ENCODE measurements at places on chromosomes 6 and 20.
A peak's percentile ranks its signal among the peaks of the same experiment; 100 is the strongest.

GRCh38 chr20:18886756-18887155, 73.2 kb downstream of the SCP2D1 start:
- DNase-seq, result no peak

- DNase-seq, result no peak
Observed at GRCh38 chr20:8706961-8707700, 361.8 kb upstream of the PLCB4 start.

- no peak for DNase-seq
Observed at GRCh38 chr20:51331481-51331880, 211.0 kb downstream of the NFATC2 start.

GRCh38 chr6:35581633-35582032, 68.9 kb upstream of the TULP1 start:
- no peak for DNase-seq

DNA sequence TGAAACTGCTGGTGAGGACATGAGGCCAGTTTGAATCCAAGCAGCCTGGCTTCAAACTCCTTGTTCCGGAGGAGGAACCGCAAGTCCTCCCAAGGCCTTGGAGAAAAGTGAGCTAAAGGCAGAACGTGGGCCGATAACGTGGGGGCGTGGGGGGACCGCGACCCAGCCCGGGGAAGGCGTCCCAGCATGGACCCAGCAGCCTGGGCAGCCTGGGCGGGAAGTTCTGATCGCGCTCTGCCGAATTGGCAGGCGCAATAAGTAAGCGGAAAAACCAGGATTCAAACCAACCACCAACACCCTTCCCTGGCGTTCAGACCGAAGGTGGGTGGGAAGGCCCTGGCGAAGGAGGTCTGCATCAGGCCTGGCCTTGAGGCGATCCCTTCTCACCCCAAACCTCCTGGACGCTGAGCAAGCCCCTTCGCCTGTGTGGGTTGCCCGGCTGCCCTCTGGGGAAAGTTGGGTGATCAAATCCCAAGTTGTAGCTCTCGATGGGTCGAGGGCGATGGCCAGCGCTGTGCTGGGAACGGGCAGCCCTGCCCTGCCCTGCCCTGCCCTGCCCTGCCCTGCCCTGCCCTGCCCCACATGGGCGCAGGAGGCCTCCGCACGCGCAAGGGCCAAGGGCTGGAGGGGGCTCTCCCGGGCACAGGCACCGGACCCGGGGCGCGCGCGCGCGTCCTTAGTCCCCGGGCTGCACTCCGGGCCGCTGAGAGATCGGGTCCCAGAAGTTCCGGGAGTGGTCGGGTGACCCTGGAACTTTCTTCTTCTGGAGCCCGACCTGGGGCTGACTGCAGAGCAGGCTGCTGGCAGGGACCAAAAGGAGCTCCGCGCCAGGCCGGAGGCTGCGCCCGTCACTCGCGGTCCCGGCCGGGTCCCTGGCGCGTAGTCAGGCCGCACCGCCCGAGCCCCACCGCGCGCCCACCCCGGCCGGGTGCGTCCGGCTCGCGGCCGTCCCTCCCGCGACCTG, 637 bp upstream of the SLC22A3 start:
- DNase-seq, result no peak

GRCh38 chr6:82441047-82441855, 77.6 kb downstream of the TPBG start:
- no peak for DNase-seq

DNA sequence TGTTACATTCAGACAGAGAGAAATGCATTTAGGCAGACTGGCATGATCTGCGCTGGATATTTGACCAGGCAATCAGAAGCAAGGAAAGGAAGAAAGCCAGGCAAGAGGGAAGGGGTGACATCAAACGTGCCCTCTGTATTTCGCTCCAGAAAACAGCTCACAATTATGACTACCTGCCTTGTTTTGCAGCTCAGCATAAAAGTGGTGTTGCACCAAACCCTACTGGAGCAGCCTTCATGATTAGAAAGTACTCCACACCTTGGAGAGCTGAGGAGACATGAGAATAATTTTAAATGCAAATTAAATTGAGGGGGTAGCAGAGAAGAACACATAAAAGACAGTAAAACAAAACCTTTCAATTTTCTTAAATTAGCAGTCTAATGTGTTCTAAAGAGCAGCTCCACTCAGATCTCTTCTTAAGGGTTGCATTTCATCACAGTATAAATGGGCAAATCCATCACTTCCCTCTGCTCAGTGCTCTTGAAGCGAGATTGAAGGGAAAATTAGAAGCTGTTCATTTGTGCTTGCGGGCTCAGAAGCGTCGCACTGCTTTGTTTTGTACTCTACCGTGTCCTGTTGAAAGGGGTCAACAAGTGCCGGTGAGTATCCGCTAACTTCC, at the start of gene PHACTR1:
Gene PHACTR1, plus strand, starts transcription at position 470 of the 619 bp plus-strand sequence.
- no peak for DNase-seq

- no peak for DNase-seq
Observed at GRCh38 chr6:12313992-12314589, 23.9 kb downstream of the EDN1 start.

DNA sequence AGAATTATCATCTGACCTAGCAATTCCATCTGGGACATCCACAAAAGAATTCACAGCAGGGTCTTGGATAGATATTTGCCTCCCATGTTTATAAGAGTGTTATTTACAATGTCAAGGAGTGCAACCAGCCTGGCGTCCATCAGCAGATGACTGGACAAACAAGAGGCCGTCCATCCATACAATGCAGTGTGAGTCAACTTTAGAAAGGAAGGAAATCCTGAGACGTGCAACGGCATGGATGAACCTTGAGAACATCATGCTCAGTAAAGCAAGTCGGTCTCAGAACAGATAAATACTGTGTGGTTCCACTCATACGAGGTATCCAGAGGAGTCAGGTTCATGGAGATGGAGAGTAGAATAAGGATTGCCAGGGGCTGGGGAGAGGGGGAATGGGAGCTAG, 46.4 kb downstream of the FOXF2 start:
- no peak for DNase-seq

DNA sequence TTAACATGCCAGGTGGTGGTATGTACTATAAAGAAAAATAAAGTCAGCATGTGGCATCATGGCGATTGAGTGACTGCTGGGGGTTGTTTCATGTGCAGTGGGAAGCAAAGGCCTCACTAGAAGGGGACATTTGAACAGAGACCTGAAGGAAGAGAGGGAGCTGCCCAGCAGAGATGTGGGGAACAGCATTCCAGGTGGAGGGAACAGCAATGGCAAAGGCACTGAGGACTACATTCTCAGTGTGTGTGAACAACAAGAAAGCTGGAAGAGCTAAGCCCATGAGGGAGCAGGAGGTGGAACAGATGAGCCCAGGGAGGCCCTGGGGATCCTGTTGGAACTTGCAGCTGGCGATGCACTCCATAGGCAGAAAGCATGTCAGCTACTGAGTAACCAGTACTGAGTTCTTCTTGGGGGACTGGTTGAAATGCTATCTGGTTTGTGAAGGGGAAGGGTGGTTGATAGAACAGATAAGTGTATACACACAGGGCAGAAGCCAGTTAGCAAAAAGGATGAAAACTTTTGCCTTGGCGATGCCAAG, 29.2 kb downstream of the NOX3 start:
- no peak for DNase-seq

DNA sequence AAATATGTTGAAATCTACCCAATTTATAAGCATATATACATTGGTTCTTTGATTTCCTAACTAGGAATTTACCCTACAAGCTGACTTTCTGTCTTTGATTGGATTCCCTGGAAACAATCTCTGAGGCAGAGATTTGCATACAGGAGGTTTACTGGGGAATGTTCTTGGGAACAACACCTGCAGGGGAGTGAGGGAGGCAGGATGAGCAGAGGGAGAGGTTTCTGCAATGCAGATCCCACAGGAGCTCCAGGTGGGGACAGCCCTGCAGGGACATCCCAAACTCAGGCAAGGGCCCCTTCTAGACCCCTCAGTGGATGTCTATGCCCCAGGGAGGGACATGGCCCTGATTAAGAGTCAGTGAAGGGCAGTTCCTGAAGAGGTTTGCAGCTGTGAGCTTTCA, 95.2 kb upstream of the CCDC167 start:
- DNase-seq, result no peak

- peak; percentile 17 for DNase-seq
Observed at GRCh38 chr6:90413867-90414266, 117.2 kb upstream of the BACH2 start.

GRCh38 chr6:124396361-124396760, 565.9 kb upstream of the RNF217 start:
- DNase-seq, result no peak

GRCh38 chr20:50776122-50776817, 18.6 kb upstream of the BCAS4 start:
- no peak for DNase-seq

DNA sequence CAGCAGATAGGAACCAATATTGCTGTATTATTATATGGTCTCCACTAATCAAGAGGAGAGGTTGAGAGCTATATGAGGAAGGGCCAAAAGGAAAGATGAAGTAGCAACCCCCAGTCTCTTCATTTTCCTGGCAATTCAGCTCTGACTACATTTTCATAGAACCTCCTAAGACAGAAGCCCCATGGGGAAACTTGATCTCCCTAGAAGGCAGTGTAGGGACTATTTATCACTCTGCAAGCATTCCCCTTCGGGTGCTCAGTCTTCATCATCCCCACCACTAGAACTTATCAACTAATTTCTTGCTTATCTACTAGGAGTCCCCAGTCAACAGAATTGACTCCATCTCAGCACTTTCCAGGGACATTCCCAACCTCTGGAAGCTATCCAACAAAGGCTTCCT, 25.5 kb upstream of the ITCH start:
- DNase-seq, result no peak

DNA sequence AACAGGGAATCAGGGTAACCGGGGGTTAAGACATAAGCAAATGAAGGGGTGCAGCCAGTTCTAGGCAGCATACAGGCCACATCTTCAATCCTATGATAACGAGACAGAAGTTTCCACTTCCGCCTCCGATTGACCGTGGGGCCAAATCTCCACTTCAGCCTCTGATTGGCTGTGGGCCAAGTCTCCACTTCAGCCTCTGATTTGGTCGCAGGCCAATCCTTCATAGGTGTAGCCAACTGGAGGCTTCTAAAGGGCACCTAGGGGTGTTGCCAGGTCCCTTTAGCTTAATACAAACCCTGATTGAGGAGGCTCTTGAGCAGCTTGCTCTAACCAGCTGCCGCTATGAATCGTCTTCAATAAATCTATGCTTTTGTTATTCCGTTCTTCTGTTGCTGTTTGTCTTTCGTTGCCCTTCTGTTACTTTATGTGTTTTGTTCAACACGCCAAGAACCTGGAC, 2.1 kb upstream of the ERGIC3 start:
- no peak for DNase-seq

- no peak for DNase-seq
Observed at GRCh38 chr6:135087803-135088202, 33.2 kb upstream of the HBS1L start.

- no peak for DNase-seq
Observed at GRCh38 chr20:44537993-44538392, 16.1 kb upstream of the SERINC3 start.

DNA sequence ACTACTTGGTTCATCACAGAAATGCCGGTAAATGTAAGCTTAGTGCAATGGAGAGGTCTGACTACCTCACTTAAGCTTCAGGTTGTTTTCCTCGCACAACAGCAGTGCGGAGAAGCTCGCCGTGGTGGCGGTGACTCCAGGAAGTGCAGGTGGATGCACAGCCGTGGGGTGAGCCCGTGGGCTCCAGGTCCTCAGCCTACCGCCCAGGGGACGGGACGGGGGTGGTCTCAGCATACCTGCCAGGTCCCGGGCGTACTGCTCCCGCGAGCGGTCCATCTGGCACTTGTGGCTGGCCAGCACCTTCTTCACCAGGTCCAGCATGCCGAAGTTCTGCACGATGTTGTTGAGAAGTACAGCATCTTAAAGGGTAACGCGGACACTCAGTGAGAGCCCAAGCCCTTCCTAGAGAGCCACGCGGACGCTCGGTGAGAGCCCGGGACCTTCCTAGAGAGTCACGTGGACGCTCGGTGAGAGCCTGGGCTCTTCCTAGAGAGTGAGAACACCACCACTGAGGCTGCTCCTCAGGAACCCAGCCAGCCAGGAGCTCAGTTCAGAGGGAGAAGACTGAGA, 17.8 kb upstream of the HELZ2 start:
- no peak for DNase-seq

- DNase-seq, result no peak
Observed at GRCh38 chr6:88808381-88808780, 155.0 kb downstream of the RNGTT start.

- DNase-seq, result no peak
Observed at GRCh38 chr6:81242624-81243023, 509.9 kb downstream of the TENT5A start.

DNA sequence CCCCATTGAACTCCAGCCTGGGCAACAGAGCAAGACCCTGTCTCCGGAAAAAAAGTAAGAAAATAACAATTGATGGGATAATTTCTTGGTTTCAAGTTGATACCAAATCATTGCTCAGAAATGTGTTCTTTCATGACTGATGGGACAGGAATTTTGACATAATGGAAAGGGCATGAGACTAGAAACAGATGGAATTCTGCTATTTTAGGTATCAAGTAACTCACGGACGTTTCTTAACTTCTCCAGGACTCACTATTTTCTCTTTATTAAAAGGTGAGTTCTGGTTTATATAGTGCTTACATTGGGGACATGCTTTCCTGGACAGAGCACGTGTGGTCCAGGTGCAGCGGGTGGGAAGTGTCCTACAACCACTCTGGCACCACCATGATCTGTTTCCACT, 6.0 kb upstream of the DSP start:
- DNase-seq, result no peak

- no peak for DNase-seq
Observed at GRCh38 chr6:147132889-147133288, 71.3 kb upstream of the STXBP5 start.

DNA sequence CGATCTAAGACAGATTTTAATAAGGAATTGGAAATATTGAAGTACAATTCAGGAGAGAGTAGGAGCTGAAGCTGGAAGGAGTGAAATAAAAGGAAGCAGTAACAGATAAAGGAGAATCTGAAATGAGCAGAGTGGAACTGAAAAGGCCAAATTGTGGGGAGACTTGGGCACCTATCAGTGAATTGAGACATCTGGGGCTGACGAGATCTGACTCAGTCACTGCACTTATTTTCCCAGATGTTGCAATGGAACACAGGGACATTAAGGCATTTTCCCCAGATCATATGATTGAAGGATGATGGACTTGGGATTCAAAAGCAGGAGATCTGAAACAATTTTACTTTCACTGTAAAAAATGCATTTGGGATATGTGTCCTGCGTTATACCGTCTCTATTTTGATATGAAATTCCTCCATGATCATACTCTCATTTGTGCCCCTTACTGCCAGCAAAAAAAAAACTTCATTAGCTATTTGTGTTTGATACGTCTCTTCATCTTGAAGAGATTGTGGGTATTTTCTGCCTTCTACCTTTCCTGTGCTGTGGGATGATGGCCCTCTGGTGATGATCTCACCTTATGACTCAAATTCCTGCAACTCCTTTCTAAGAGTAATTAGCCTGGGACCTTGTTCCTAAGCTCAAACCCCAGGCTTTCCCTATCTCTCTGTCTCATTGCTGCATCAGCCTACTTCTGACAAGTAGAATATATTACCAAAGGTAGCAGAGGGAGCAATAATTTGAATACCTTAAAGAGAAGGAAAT, 278.5 kb upstream of the MAN1A1 start:
- DNase-seq, result no peak

- no peak for DNase-seq
Observed at GRCh38 chr6:52390361-52390727, 28.4 kb downstream of the PAQR8 start.

Data from anterior cingulate cortex (tissue), 58 donors.